ENCODE measurements at places on chromosomes 2 and 18.

- DNase-seq, result no peak
These were observed 61.8 kb downstream of the RTP5 start for GRCh38 chr2:241931084-241931975.

- DNase-seq, result no peak
These were observed 38.2 kb downstream of the SLC66A2 start for GRCh38 chr18:79912994-79913831.

GRCh38 chr2:180203972-180204371 is 196.9 kb upstream of the CWC22 start:
- DNase-seq, result no peak

GRCh38 chr18:77870199-77870598 is 620.6 kb downstream of the GALR1 start:
- no peak for DNase-seq

DNA sequence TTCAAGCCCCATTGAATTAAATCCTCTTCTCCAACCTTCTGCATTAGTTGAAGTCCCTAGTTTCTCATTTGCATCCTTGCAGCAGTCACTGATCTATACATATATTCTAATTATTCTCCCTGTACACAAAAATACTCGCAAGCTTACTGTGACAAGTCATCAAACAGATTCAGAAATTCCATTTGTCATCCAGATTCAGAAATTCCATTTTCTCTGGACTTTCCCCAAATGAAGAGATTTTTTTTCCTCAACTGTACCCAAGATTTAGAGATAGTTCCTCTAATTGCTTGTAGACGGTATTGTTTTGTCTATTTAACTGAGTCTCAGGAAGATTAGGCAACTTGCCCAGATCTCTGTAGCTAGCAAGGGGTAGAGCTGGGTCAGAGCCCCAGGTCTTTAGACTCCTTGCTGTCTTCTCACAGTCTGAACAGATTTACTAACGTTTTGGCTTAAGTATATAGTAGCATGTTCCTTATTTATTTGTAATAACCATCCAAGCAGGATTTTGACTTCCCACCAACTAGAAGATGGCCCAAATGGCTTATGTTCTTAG is 34.2 kb downstream of the RAB12 start:
- no peak for DNase-seq

DNA sequence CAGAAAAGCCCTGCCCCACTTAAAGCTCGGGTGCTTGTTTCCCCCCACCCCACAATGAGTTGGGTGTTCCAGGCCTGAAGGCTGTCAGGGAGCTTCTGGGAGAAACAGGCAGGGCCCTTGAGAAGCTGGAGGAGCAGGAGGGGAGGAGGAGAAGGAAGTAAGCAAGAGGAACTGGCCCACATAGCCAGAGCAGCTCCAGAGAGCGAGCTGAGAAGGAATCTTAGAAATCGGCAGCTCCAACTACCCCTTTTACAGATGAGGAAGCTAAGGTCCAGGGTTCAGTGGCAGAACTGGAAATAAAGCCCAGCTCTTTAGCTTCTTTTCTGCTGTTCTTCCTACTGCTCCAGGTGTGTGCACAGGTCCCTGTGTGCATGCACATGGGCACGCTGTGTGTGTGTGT is 12.7 kb upstream of the KCNK3 start:
- DNase-seq, result no peak

DNA sequence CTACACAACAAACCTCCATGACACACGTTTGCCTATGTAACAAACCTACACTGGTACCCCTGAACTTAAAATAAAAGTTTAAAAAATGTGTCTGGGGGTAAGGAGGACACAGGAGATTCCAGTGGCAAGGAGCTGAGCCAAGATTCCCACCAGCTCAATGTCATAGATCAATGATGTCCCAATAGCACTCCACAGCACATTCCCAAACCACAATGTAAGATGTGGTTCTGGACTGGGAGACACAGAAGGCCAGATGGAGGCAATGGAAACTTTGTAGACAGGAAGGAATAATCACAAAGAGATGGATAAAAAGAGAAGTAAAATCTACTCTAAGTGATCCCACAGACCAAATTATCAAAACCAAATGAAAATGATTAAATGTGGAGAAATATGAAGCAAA is 312.4 kb upstream of the SOX11 start:
- no peak for DNase-seq

- no peak for DNase-seq
These were observed 53.6 kb downstream of the STRN start for GRCh38 chr2:36912695-36913094.

DNA sequence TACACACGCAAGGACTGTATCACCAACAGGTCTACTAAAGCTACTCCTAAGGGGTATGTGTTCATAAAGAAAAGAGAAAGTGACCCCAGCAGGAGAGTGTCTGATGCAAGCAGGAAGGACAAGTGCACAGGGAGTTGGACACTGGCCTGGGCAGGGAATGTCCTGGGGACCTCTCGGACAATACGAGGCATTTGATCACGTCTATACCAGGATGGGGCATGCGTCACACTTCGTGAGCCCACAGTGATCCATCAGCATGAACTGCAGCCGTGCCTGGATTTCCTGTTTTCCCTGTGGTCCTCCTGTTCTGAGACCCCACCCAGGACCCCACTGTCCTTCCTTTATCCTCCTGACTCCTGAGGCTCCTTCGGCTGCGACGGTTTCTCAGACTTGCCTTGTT is 113.9 kb downstream of the HDAC4 start:
- DNase-seq, result no peak

- no peak for DNase-seq
These were observed 44.3 kb downstream of the MYCN start for GRCh38 chr2:15984368-15985255.

DNA sequence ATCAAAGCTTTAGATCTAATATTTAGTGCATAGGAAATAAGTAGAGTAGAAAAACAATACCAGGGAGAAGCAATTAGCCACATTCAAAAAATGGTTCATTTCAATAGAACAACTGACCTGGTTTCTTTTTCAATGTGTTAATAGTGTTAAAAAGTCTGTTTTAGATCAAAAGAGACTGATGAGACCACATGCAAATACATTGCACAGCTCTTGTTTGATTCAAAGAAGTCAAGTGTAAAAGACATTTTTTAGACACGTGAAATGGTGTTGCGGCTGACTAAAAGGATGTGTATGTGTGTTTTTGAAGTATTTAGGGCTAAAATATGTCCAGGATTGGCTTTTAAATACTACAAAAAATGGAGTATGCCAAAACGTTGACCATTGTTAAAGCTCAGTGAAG is 1.2 kb upstream of the AOX1 start:
- no peak for DNase-seq

DNA sequence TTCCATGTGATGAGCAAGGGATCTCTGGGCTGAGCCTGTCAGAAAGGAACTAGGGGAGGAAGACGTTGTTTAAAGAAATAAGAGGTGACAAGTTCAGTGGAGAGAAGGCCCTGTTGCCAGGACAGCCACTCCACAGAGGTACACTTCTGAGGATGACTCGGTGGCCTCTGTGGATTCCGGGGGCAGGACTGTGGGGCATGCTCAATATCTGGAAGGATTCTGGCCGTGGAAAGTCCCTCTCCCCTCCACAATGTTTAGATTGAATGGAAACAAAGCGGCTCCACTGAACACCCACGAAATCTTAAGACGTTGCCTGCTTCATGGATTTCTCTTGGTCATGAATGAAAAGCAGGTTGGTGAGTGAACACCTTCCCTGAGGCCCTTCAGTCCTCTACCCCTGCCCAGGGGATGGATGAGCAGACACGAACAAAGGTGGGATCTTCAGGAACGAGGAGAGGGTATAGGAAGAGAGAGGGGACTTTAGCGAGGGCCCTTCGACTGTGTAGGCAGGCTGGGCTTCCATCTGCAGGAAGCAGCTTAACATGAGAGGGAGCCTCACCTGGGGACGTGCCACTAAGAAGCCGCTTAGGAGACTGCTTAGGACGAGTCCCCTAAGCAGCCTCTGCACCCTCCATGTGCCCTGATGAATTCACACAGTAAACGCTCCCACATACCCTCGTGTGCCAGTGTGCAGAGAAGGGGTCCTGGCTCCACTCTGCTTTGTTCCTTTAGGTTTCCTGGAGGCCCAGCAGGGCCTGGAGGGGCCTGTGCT is 1.9 kb downstream of the NTSR2 start:
- DNase-seq, result no peak

- DNase-seq, result no peak
These were observed 4.7 kb upstream of the IL36G start for GRCh38 chr2:112973156-112973555.

DNA sequence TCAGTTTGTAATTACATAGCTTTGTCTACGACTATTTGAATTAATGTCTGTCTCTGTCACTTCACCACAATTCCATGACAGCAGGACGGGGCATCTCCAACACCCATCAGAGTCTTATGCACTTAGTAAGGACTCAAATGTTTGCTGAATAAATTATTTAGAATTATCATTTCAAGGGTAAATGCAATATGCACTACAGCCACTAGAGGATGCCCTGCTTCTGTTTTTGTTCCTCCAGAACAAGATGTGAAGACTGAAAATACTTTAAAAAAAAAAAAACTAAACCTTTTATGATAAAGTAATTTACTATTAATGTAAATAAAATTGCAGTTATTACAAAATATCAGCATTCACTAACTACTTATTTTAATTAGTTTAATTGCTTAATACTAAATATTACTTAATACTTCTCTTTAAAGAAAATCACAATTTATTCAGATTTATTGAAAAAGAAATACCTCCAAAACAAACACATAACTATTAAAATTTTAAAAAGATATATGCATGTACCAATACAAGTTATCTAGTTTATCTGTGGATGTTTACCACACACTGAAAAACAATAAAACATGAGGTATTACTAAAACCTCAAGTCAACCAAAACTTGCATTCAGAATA is 3.2 kb downstream of the PIGN start:
- peak; percentile 30 for DNase-seq

- DNase-seq, result no peak
These were observed 201.0 kb downstream of the SMAD7 start for GRCh38 chr18:48749768-48750167.

DNA sequence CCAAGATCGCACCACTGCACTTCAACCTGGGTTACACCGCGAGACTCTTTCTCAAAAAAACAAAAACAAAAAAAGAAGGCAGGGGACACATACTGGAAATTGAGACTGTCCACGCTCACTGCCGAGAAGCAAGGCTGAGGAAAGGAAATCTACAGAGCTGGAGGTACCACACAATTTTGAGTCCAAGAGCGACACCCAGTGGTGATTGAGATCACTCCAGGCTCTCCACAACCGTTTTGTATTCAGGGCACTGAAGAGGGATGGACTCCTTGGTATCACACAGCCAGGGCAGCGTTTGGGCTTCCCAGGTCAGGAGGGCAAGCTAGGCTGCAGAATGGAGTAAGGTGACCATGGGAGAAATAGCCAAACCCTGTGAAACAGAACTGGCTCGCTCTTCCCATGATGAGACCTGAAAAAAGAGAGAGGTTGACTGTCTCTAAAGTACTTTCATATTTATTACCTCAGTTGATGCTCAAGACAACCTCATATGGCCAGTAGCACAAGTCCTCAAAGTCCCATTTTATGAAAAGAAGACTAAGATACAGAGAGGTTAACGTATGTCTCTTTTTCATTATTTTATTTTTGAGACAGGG is 74.5 kb upstream of the YPEL5 start:
- peak; percentile 19 for DNase-seq

DNA sequence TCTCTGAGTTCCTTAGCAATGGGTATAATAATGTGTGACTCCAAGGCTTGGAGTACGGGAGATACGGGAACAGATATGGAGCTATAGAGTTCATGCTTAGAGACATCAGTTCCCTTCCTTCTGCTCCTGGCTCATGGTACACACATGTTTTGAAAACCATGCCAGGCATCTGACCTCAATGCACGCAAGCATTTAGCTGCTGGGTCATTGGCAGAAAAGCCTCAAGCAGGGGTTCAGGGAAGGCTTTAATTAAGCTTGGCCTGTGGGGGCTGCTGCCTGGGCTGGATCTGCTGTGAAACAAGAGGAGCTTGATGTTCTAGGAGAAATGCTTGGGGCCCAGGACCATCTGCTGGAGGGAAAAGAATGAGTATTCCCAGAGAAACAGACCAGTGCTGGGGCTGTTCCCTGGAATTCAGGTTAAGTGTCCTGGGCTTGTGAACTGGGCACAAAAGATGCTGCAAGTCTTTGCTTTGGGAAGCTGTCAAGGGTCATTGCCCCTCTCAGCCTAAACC is 3.2 kb downstream of the ALLC start:
- DNase-seq, result no peak

DNA sequence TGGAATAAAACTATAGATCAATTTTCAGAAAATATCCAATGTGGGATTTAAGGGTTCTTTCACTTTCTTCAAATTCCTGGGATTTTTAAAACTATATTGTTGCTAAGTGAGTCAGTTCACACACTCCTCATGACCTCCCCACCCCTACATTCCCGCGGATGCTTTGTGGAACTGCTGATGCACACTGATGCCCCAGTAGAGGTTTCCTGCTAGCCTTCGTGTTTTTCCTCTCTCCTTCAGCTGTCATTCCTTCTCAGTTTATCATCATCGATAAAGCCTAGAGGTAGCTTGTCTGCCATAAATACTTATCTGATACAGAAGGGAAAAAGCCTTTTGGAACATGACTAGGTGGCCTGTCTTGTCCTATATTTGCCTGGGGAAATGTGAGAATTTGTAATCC is 67.4 kb upstream of the GALNT5 start:
- DNase-seq, result no peak

DNA sequence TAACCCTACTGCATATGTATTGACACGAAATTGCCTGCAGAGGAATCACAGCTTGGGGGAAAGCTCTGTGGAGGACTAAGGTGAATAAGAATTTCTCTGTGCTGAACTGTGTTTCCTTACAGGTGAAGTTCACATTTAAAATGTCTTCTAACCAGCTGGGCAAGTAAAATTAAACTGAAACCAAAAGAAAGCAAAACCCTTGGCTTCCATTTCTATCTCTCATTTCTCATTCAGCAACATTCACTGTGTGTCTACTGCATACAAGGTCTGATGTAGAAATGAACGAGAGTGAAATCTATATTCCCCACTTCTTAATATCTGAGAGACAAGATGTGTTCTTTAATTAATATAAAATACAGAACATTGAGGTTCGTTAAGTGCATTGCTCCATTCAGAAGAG is 397.3 kb downstream of the SOX11 start:
- DNase-seq, result no peak

DNA sequence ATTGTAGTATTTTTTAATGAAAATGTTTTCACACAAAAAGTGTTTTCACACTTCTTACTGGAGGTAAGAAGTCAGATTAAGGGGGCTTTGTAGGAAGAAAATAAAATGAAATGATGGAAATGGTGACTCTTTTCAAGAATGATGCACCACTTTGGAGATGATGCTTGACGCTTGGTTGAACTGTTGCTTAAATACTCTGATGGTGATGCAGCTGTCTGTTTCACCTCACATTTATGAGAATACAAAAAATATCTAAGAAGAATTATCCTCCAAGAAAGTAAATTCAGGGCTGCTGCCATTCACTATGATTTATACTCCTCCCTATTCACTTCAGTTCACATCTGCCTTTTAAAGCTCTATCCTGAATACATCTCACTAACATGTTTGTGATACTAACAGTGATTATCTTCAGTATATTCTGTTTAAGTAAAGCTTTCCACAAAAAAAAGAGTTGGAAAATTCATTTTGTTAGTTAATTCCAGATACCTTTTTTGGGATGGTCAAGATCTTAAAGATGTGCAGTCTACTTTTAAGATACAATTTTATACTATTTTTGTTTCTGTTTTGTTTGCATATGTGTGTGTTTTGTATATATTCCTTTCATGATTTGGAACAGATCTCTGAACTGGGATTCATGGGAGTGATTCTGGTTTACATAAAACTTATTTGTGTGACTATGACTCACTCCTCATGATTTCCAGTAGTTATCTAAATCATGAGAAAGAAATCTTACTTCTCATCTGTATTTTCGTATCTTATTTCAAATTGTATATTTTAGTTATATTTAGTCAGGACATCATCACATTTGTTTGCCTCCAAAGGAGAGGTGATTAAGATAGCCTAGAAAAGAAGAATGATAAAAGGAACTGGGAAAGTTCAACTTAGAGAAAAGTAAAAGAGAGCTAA is 53.1 kb downstream of the SLC39A10 start:
- DNase-seq, result no peak

Data from HS-27A (cell line).